Stimulated activated CD4-positive, alpha-beta T cell treated with anti-CD3 and anti-CD28 coated beads, Interleukin-4, amount 100 ng/mL, for 48 hours (primary cell): ENCODE measurements at places on chromosomes 4 and X.

- DNase-seq, result no peak
Observed at GRCh38 chr4:118173956-118174725, 139.9 kb downstream of the NDST3 start.

DNA sequence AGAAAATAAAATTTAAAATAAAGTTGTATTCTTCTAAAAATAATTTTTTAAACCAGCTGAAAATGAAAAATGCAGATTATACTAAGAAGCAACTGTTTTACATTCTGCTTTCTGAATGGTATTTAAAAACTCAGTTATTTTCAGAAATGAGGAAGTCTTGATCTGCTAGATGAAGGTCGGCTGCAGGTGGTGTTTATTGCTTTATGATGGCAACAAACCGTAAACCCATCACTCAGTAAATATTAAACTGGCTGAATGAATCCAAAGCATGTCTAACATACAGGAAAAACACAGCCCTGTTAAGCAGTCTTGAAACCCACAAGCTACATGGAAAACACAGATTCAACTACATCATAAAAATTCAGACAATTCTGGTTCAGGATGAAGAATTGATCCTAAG is 29.3 kb downstream of the DYNLT3 start:
- no peak for DNase-seq

GRCh38 chr4:185745891-185746290 is 66.1 kb downstream of the SORBS2 start:
- DNase-seq, result no peak

DNA sequence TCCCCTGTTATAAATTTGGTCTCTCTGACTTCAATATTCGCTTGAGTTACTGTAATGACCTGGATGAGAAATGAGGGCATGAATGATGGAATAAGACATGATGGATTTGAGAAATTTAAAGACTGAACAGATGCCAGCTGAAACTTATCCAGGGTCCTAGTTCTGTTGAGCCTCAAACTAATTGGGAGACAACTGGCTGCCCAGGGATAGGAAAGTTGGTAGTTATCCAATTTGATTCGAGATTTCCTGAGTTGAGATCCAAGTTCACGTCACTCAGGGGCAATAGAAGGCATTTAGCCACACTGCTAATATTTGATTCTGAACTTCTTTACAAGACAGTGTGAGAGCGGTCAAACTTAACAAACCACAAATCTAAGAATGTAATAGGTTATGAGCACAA is 159.0 kb upstream of the CXCL13 start:
- no peak for DNase-seq

DNA sequence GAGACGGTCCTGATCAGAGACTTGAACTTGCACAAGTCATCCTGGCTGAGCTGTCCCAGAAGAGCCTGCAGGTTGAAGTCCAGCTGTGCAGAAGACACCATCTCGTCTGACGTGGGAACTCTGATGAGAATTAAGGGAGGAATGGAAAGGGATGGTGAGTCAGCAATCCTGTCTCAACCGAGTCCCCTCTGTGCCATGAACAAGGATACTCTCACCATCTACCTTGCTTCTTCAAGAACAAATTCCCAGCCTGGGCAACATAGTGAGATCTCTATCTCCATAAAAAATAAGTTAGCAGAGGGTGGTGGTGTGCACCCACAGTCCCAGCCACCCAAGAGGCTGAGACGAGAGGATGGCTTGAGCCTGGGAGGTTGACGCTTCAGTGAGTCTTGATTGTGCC is at the start of gene NLRP2B:
TSS of gene NLRP2B (minus strand) at position 101 of the 400 bp plus-strand sequence.
- no peak for DNase-seq

GRCh38 chr4:20297261-20297660 is 45.6 kb downstream of the SLIT2 start:
- no peak for DNase-seq

DNA sequence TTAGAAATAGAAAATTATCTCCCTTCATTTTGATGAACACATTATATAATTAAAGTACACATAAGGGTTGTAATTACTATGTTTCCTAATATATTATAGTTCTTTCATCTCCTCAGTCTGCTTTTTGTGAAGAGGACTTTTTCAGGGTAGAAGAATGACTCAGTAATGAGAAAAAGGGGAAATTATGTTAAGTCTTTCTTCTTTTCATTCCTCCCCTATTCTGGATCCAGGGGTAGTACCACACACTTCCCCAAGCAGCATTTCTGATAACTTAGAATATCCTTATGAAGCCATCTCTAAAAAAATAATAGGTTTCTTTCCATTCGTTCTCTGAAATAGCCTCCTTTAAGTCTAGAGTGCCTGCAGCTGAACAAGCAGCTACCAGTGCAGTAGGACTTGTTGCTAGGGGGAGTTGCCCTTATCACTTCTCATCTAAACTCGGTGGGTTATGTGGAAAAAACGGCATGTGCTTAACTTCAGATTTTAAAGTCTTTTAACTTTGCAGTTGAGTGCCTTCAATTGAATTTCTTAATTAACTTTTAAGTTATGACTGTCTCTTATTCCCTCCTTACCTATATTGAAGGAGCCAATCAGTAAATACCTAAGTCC is 184.8 kb downstream of the ARHGAP24 start:
- no peak for DNase-seq

DNA sequence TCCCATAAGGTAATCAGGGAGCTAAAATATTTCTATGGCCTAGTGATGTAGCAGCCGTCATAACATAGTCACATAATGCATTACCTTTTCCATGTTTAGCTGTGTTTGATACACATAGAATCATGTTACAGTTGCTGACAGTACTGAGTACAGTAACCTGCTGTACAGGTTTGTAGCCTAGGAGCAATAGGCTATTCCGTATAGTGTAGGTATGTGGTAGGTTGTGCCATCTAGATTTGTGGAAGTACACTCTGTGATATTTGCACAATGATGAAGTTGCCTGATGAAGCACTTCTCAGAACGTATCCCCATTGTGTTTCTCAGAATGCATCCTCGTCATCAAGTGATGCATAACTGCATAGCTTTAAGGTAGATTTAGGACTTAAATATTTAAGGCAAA is 495.6 kb upstream of the ZFP42 start:
- no peak for DNase-seq

GRCh38 chrX:19064175-19064574 is 58.1 kb downstream of the ADGRG2 start:
- no peak for DNase-seq

GRCh38 chrX:31555506-31555905 is 483.7 kb upstream of the FTHL17 start:
- DNase-seq, result no peak

- DNase-seq, result no peak
Observed at GRCh38 chr4:112172180-112172579, 26.9 kb downstream of the FAM241A start.

DNA sequence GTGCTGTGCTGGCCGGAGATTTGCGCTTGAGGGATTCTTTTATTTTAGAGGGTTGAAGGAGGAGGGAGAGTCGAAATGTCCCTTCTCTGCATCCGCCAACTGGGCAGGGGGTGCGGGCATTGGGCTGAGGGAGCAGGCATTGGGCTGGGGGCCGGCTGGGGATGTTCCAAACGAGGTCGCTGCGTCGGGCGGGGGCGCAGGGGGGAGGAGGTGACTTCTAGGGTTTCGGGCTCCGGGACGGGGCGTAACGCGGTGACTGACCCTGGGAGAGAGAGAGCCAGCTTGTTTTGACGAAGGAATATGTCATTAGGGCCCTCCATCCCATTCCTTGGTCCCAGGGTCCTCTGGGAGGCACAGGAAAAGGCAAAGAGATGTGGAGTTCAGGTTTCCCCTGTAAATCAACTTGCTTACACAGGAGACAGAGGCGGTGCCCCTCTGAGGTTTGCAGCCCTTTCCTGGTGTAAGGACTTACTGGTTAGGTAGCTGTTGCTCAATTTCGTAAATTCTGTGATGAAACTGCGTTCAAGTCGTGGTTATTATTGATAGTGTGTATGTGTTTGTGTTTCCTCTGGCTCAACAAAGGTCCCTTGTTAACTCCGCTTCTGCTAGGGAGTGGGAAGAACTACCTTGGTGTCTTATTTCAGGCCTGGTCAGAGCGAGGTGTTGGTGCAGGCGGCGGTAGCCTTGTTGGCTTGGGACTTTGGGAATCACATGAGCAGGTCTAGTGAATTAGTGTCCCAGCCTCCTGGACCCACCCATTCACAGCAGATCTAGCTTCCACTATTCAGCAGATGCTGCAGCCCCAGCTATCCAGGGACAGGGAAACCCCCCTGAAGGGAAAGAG is 716 bp downstream of the FHIP1A start:
- DNase-seq, result no peak

DNA sequence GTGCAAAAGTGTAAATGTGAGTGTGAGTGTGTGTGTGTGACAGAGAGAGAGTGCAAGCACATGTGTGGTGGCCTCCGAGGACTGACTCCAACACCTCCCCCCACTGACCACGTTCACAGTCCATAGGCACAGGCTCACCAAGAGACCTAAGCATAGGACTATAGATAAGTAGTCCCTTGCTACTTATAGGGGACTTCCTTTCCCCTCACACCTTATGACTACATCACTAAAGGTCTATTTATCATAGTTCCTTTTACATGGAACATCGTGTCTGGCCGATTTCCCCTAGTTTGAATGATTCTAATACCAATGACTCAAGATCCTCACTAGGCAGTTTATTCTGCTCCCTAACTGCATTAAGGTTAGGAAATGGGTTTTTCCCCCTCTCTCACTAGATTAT is 17.8 kb downstream of the FRMPD3 start:
- no peak for DNase-seq

- DNase-seq, result no peak
Observed at GRCh38 chr4:76821641-76822040, 76.3 kb downstream of the SOWAHB start.

DNA sequence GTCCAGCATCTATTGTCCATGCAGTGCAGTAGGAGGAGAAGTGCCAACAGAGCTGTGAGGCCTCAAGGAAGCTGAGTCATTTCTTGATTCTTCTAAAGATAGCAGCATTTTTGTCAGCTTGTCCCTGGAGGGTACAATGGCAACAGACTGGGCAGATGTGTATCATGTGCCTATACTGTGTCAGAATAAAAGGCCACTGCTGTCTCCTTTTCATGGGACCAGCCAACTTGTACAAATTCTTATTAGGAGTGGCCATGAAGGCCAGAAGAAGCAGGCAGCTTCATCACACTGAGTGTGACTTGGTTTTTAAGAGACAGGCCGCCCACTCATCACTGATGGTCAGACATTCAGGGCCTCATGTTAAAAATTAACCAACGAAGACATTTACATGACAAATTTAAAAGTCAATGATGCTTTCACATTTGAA is 185.0 kb upstream of the FAM241A start:
- no peak for DNase-seq

DNA sequence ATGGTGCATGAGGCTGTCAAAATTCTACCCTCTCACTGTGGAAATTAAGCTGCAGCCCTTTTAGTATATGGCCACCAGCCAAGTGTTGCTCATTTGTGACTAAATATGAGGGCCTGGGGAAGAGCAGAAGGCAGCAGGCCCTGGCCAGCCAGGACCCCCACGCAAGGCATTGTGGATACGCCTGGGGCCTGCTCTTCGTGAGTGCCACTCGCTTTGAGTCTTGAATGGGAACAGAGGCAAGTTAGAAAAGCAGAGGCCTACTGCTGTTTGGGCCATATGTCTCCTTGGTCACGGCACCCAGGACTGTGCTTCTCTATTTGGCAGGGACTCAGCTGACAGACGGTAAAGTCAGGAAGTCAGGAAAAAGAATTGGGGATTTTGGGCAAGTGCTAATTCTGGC is 10.9 kb downstream of the RTL5 start:
- DNase-seq, result no peak

DNA sequence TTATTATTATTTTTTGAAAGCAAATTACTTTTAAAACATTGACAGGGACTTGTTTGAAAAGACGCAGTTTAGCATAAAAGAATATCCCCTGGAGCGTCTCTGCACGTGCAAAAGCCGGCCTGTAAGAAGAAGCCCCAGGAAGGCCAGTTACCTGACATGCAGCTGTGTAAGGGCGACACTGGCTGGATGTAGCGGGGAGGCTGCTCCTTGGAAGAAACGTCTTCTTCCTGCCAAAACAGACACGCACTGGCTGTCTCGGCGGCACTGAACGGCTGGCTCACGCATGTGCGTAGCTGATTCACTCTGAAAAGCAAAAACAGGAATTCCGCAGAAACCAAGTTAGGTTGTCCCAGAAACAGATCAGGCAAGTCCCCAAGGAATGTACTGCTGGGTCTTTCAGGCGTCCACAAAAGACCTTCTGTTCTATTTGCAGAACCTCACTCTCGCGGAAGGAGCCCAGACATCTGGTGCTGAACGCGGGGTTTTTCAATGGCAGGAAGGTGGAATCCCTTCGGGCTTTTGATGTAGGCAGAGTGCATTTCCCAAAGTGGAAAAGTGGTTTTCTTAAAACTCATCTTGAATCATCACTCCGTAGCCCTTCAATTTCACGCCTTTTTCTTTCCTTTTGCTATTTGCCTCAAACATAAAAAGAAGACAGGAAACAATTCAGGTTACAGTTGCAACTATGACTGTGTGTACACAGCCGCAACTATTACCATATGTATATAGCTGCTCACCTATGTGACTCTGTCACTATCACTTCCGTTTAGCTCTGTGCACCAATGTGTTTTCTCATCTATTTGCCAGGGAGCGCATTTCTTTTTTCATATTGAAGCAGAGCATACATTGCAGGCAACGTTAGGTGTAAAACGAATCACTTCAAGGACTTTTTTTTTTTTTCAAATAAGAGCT is 38.1 kb upstream of the ARSH start:
- DNase-seq, result no peak

GRCh38 chr4:135122457-135122856 is 920.9 kb upstream of the PABPC4L start:
- no peak for DNase-seq

- DNase-seq, result no peak
Observed at GRCh38 chr4:8280876-8281440, 11.4 kb downstream of the HTRA3 start.

DNA sequence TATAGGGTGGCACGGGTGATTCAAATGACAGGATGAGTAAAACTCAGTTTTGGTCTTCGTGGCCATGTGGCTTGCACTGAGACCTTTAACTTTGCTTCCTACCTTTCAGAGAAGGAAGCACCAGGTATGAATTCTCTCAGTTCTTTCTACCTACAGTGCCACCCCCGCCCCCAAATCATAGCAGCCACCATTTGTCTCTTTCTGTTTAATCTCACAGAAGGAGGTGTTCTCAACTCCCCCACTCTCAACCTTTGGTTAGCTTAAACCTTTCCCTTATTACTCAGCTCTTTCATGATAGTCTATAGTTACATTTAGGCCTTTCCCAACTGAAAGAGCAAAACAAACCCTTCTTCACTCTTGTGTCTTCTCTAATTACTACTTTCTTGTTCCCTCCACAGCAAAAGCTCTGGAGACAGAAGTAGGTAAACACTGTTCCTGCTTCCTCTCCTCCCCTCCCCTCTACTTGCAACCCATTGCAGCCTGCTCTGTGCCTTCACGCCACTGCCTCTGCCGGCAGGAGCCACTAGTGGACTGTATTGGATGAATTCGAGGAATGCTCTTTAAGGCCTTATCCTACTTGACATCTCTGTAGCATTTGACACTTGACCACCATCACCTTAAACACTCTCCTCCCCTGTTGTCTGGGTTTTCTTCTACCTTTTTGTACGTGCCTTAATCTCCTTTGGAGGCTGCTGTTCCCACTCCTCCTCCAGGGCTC is 123.7 kb downstream of the AFF1 start:
- peak; percentile 27 for DNase-seq
